ENCODE measurements at places on chromosomes 2 and 18.

- H3K4me1 ChIP-seq = no peaks in the 10 kb centered on the region
- H3K36me3 ChIP-seq = no peaks in the 10 kb centered on the region
- H3K27ac ChIP-seq = no peak overlapping the region
- H3K4me3 ChIP-seq = no peak overlapping the region
- H3K27me3 ChIP-seq = no peaks in the 10 kb centered on the region
These were observed 404.4 kb upstream of the SYT4 start for GRCh38 chr18:43681661-43682060.

- DNase-seq = no peak
- H3K27me3 ChIP-seq = no peaks in the 10 kb centered on the region
- no peak overlapping the region for H3K27ac ChIP-seq
- peaks cover 5% of the 10 kb centered on the region for H3K4me1 ChIP-seq
- no peaks in the 10 kb centered on the region for H3K36me3 ChIP-seq
These were observed 24.8 kb downstream of the NCK2 start for GRCh38 chr2:105769504-105769903.

GRCh38 chr2:134079373-134079772 is 174.5 kb upstream of the MGAT5 start:
- no peak for DNase-seq
- H3K36me3 ChIP-seq = no peaks in the 10 kb centered on the region
- peaks cover 8% of the 10 kb centered on the region for H3K4me1 ChIP-seq
- H3K4me3 ChIP-seq = no peak overlapping the region

- H3K27ac ChIP-seq = no peak overlapping the region
- DNase-seq = no peak
- no peaks in the 10 kb centered on the region for H3K27me3 ChIP-seq
- H3K4me1 ChIP-seq = no peaks in the 10 kb centered on the region
These were observed 103.9 kb upstream of the GULP1 start for GRCh38 chr2:188187726-188188125.

- DNase-seq = no peak
- no peaks in the 10 kb centered on the region for H3K27me3 ChIP-seq
- no peak overlapping the region for H3K27ac ChIP-seq
These were observed 27.4 kb upstream of the IL1RL1 start for GRCh38 chr2:102283996-102284395.

GRCh38 chr2:168970711-168971233 is 60.4 kb downstream of the ABCB11 start:
- no peak overlapping the region for H3K27ac ChIP-seq
- H3K36me3 ChIP-seq = no peaks in the 10 kb centered on the region
- H3K4me3 ChIP-seq = no peak overlapping the region
